ENCODE measurements at places on chromosomes 7 and 10. TPM values are rescaled to one million over a fixed set of nuclear protein-coding genes. Genes with fewer than 3 reads are reported as not detected.

DNA sequence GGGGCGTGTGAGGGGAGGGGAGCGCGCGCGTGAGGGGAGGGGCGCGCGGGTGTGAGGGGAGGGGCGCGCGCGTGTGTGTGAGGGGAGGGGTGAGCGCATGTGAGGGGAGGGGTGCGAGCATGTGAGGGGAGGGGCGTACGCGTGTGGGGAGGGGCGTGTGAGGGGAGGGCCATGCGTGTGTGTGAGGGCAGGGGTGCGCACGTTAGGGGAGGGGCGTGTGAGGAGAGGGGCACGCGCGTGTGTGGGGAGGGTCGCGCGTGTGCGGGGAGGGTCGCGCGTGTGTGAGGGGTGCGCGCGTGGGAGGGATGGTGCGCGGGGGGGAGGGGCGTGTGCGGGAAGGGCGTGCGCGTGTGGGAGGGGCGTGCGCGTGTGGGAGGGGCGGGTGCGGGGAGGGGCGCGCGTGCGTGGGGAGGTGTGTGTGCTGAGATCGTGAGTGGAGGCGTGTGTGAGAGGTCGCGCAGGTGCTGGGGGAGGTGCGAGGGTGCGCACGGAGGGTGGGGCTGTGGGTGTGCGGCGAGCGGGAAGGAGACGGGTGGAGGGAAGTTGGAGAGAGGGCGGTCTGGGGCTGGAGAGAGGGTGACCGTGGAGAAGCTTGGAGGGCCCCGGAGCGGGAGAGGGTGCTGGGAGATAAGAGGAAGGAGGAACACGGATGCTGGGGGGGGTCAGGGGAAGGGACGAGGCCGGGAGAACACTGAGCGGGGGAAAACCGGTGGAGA, 19.7 kb downstream of the MXI1 start:
- H3K27ac ChIP-seq = no peak overlapping the region
- no peaks in the 10 kb centered on the region for H3K36me3 ChIP-seq
- DNase-seq = no peak
- H3K27me3 ChIP-seq = no peaks in the 10 kb centered on the region

- no peak overlapping the region for H3K4me3 ChIP-seq
- no peak for DNase-seq
- no peaks in the 10 kb centered on the region for H3K27me3 ChIP-seq
- H3K4me1 ChIP-seq = no peaks in the 10 kb centered on the region
- no peak overlapping the region for H3K27ac ChIP-seq
Observed at GRCh38 chr10:129043691-129044090, 423.4 kb upstream of the MGMT start.

DNA sequence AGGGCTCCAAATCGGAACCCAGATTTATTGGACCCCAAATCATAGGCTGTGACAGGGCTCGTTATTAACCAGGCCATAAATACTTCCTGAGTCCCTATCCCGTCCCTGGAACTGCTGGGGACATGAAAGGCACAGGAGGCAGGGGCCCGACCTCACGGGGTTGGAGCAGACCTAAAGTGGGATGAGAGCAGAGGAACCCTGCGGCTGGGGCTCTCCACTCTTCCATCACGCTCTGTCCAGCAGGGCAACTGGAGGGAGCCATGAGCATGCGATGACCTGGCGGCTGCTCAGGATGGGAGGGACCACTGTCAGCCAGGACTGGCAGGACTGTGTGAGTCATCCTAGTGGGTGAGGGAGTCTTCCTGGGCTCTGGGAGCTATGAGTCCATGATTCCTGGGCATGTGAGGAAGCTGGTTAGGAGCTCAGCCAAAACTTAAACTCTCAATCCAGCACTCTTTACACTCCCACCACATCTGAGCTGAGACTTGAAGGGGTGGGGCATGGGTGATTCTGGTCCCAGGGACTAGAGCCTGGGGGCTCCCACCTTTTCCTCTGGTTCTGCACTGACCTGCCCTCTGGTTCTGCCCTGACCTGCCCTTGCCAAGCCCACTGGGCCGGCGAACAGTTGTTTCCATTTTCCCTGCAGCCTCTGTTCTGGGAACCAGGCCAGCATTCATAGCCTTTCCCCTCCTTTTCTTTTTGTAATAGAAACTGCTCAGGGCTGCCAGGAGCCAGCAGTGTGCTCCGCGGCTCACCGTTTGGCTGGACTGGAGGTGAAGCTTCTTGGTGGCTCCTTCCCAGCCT, 47.1 kb downstream of the SYPL1 start:
- no peaks in the 10 kb centered on the region for H3K27me3 ChIP-seq
- H3K36me3 ChIP-seq = no peaks in the 10 kb centered on the region
- no peak overlapping the region for H3K4me3 ChIP-seq
- peak overlapping the region; percentile 5 for H3K27ac ChIP-seq

GRCh38 chr10:32337350-32337749, 9.6 kb downstream of the EPC1 start:
- no peaks in the 10 kb centered on the region for H3K27me3 ChIP-seq
- H3K36me3 ChIP-seq = 0 out of 2 replicates have a peak, but pooled peaks cover 4% of the 10 kb centered on the region
- no peak overlapping the region for H3K4me3 ChIP-seq

- H3K36me3 ChIP-seq = no peaks in the 10 kb centered on the region
- H3K4me1 ChIP-seq = no peaks in the 10 kb centered on the region
- no peaks in the 10 kb centered on the region for H3K27me3 ChIP-seq
- no peak for DNase-seq
- H3K4me3 ChIP-seq = no peak overlapping the region
Observed at GRCh38 chr7:68009716-68010115, 1013.1 kb downstream of the TYW1 start.

- DNase-seq = no peak
- H3K27ac ChIP-seq = no peak overlapping the region
- H3K27me3 ChIP-seq = no peaks in the 10 kb centered on the region
- no peaks in the 10 kb centered on the region for H3K4me1 ChIP-seq
- H3K36me3 ChIP-seq = no peaks in the 10 kb centered on the region
Observed at GRCh38 chr7:14888962-14889361, 13.6 kb downstream of the DGKB start.

GRCh38 chr10:93300288-93300917, 181.7 kb downstream of the MYOF start:
- H3K36me3 ChIP-seq = no peaks in the 10 kb centered on the region
- H3K4me3 ChIP-seq = no peak overlapping the region
- no peak for DNase-seq
- H3K27ac ChIP-seq = no peak overlapping the region
- H3K4me1 ChIP-seq = no peaks in the 10 kb centered on the region

GRCh38 chr7:84331616-84332015, 137.0 kb upstream of the SEMA3A start:
- 0 out of 2 replicates have a peak, but pooled peaks cover 1% of the 10 kb centered on the region for H3K4me1 ChIP-seq
- H3K27ac ChIP-seq = no peak overlapping the region
- no peak overlapping the region for H3K4me3 ChIP-seq
- H3K27me3 ChIP-seq = no peaks in the 10 kb centered on the region
- no peaks in the 10 kb centered on the region for H3K36me3 ChIP-seq

Gene PTER
- 20.3 TPM for total RNA-seq

DNA sequence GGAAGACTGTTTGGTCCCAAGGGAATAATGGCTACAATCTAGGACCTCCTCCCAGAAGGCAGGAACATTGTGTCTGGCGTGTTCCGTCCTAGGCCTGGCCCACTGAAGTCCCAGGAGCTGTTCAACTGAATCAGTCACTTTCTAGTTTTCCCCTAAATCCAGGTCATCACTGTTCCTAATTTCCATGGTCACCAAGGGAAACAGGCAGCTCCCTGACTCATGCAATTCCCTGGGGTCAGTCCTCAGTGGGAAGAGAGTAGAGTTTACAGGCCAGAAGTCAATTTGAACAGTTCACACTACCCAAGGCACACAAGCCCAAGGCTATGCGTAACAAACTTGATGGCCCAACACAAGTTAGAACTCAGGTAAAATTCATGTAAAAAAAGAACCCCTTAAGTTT, 44.0 kb downstream of the CREB3L2 start:
- no peak overlapping the region for H3K4me3 ChIP-seq
- peaks cover 36% of the 10 kb centered on the region for H3K36me3 ChIP-seq
- no peak for DNase-seq
- peaks cover 39% of the 10 kb centered on the region for H3K4me1 ChIP-seq
- H3K27ac ChIP-seq = no peak overlapping the region
- H3K27me3 ChIP-seq = no peaks in the 10 kb centered on the region

Gene PRLHR
- total RNA-seq = not detected
